ENCODE measurements at places on chromosomes 3 and 15.

GRCh38 chr15:38690719-38691332 is 126.2 kb upstream of the RASGRP1 start:
- peak; percentile 86 for DNase-seq

DNA sequence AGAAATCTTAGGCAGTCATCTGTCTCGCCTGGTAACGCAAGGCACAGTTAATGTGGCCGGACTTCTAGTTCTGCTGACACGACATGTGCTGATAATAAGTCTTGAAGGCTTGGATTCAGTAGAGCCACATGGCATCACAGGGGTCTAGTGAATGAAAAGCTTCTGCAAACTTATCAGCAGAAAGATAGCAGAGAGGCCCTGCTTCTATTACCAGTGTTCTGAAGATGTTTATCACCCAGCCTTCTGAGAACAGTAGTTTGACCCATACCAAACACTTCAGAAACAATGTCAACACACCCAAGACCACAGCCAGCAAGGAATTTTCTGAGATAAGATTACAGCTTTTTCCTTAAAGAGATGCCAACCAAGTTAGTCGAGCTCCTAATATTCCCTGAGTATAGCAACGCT is 102.7 kb upstream of the UMPS start:
- no peak for DNase-seq

DNA sequence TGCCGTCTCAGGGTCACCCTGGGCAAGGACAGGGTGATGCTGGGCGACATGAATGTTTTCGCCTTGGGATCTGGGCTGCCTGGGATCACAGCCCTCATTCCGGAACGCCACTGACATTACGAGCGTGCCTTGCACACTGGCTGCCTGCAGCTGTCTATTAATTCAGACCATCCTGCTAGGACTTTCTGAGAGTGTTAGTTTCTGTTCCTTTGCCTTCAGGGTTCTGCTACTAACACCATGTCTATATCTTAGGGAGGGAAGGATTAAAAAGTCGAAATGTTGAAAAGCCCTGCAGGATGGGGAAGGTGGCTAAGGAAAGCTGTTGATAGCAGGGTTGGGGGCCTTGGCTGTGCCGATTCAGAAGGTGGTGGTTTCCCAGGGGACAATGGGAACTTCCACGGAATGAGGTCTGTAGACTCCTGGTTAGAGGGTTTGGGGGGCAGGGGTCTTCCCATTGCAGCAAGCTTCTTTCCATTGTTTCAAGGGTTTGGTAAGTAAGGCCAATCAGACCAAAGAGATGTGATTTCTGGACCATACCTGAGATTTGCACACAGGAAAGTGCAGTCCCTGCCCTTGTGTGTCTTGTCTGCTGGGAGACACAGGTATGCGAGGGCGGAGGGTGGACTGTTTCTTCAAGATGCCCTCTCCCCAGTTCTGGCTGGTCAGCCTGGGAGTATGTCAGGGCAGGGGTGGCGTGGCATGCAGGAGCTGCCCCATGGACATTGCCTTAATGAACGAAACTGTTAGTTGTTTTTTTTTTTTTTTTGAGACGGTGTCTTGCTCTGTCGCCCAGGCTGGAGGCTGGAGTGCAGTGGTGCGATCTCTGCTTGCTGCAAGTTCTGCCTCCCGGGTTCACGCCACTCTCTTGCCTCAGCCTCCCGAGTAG is 50.9 kb downstream of the RGMA start:
- DNase-seq = no peak

- DNase-seq = no peak
Measured at GRCh38 chr3:172984914-172985313, 156.1 kb downstream of the SPATA16 start.

GRCh38 chr3:177906578-177907229 is 629.5 kb upstream of the KCNMB2 start:
- DNase-seq = no peak

DNA sequence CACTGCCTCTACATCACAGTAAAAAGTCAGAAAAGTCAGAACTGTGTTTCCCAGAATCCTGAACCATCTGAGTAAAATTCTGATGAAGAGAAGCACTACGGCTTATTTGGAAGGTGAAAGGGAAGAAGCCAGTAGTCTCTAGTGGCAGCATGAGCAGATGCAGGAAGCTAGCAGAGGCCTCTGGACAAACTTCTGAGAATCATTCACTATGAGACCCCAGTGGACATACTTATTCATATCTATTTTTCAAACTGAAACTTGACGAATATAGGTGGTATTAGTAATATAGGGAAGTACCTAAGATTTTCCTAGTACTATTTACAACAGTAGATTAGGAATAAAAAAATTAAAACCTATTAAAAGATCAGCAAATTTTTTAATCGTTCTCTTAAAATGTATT is 272.8 kb upstream of the TTC14 start:
- DNase-seq = no peak

DNA sequence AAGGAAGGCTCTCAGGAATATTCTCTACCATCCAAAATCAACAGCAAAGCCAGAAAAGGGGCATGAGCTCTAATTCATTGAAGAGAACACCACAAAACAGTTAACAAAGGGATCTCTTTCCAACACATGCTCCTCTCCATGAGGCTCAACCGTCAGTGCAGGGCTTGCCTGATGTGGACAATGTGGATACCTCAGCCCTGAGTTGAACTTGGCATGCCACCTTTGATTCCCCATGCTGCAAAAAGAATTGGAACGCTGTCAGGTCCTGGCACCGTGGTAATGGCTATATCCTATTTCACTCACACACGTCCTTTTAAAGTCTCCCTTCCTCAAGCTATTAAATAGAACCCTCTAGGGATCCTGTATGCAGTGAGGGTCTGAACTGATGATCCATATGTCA is 30.7 kb upstream of the IP6K2 start:
- DNase-seq = no peak

GRCh38 chr3:159472611-159473010 is 516.0 kb upstream of the IL12A start:
- no peak for DNase-seq

GRCh38 chr3:99565331-99565730 is 73.1 kb upstream of the COL8A1 start:
- no peak for DNase-seq

- DNase-seq = peak; percentile 40
Measured at GRCh38 chr3:20916951-20917606, 731.1 kb upstream of the SGO1 start.

GRCh38 chr15:78422571-78423340 is 15.3 kb upstream of the IREB2 start:
- peak; percentile 81 for DNase-seq

- no peak for DNase-seq
Measured at GRCh38 chr3:31165399-31165860, 271.0 kb upstream of the GADL1 start.

GRCh38 chr3:72738752-72739530 is 109.3 kb downstream of the SHQ1 start:
- peak; percentile 53 for DNase-seq

DNA sequence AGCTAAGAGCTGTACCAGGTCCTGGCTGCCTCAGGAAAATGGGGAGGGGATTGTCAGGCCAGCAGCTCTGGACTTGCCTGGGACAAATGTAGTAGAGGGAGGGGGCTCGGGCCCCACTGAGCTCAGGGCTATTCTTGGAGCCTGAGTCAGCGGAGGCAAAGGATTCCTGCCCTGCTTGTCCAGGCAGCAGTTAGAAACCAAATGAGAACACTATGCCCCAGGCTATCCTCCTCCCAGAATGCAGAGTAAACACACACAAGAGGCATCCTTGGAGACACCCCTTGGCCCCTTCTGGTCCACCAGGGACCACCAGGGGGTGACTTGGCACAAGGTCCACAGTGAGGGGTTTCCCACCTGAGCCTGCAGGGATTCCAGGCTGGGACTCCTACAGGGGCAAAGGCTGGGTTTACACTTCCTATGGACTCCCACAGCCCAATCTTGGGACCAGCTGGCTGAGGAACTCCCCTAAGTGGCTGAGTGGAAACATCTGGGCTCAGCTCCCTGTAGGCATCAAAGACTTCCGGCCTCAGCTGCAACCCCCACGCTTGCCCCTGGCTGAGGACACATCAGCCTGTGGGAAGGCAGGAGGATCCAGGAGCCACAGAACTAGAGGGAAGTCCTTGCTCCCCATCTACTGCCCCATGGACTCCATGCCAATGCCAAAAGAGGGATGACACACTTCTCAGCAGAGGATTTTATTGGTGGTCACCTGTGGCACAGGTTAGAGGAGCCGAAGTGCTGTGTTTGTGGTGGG is 3.4 kb upstream of the COL7A1 start:
- DNase-seq = peak; percentile 85

All from tongue (tissue), 3 donors.